ENCODE measurements at places on chromosomes 6 and 20.
A peak's percentile ranks its signal among the peaks of the same experiment; 100 is the strongest.

GRCh38 chr6:169935348-169935718 is 183.9 kb downstream of the ERMARD start:
- DNase-seq = no peak

- DNase-seq = no peak
Measured at GRCh38 chr6:167162591-167162990, 4.8 kb upstream of the GPR31 start.

DNA sequence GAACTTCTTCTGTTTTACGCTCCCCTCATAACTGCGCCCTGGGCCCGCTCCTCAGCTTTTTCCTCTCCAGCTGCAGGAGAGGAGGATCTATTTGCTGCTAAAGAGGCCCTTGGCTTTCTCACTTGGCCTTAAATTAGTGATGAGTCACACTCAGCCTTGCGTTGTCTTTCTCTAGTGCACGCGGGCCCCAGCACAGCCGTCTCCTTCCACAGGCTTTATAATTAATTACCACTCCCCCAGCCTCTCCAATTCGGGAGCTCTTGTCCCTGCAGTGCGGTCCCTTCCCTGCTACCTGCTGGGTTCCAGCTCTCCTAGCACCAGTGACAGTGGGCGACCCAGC is 25.2 kb downstream of the PACSIN1 start:
- no peak for DNase-seq

DNA sequence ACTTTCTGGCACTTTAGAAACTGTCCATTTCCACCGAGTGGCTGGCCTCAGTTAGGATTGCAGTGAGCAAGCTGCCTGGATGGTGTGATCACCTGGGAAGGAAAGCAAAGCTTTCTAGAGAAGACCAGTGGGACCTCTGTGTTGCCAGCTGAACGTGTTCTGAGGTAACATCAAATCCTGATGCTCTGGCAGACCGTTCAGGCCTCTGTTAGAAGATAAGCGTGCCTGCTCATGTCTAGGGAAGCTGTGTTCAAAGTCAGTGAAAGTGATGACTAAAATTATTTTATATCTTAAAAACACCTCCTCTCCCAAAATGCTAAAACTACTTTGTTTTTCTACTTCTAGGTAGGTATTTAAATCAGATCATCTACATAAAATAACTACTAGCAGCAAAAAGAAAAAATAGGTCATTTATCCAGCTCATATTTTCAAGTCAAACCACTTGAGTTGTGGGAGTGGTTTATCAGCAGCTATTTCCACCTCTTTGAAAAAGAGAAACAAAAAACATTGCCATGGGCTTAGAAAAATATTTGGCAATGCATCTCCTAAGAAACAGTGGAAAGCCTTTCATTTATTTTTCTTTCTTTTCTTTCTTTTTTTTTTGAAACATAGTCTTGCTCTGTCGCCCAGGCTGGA is 54.8 kb downstream of the CEP43 start:
- no peak for DNase-seq

GRCh38 chr6:5334341-5334740 is 73.0 kb downstream of the FARS2 start:
- DNase-seq = no peak

DNA sequence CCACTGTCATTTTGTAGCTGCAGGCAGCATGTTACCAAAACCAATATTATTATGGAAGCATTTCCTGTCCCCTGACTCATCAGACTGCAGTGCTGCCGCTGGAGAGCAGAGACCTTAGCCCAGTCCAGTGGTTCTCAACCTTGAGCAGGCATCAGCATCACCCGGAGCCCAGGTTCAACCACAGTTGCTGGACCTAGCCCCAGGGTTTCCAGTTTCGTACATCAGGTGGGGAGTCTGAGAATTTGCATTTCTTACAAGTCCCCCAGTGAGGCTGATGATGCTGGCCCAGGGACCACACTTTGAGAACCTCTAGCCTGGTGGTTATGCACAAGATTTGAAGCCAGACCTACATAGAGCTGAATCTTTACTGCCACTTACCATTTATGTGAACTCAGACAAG is 47.3 kb downstream of the LY86 start:
- no peak for DNase-seq

DNA sequence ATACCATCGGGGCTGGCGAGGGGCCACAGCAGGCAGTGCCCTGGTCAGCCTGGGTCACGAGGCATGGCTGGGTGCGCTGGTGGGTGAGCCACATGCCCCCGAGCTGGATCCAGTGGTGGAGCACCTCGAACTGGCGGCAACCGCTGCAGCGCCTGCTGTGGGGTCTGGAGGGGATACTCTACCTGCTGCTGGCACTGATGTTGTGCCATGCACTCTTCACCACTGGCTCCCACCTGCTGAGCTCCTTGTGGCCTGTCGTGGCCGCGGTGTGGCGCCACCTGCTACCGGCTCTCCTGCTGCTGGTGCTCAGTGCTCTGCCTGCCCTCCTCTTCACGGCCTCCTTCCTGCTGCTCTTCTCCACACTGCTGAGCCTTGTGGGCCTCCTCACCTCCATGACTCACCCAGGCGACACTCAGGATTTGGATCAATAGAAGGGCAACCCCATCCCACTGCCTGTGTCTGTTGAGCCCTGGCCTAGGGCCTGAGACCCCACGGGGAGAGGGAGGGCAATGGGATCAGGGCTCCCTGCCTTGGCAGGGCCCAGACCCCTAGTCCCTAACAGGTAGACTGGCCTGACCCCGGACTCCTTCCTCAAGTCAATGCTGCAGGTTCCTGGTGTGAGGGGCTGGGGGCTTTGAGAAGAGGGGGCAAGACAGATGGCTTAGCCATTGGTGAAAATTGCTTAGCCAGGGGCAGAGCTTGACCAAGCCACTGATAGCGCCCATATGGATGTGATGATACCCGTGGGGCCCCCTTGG is 598 bp downstream of the TMEM239 start:
- DNase-seq = no peak

GRCh38 chr20:35284992-35285805 is 627 bp upstream of the EIF6 start:
- no peak for DNase-seq

GRCh38 chr6:144467921-144468320 is 182.8 kb downstream of the UTRN start:
- DNase-seq = no peak

- peak; percentile 74 for DNase-seq
Measured at GRCh38 chr6:148367411-148368024, 24.9 kb downstream of the SASH1 start.

DNA sequence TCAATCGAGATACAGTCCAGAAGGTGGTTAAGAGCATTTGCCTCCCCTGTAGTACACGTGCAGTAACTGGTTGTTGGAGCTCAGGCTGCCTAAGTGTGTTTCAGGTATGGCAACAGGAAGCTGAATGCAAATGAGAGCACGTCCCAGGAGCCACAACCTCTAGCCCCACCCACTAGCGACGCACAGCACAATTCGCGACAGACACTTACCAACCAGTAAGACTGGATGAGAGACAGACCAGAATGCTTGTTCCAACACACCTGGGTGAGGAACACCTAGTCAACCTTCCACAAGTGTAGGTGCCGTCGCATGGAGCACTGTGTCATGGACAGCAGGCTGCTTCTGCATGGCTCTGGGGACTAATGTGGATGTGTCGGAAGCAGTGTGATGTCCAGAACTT is 7.2 kb upstream of the SERPINB1 start:
- peak; percentile 90 for DNase-seq

DNA sequence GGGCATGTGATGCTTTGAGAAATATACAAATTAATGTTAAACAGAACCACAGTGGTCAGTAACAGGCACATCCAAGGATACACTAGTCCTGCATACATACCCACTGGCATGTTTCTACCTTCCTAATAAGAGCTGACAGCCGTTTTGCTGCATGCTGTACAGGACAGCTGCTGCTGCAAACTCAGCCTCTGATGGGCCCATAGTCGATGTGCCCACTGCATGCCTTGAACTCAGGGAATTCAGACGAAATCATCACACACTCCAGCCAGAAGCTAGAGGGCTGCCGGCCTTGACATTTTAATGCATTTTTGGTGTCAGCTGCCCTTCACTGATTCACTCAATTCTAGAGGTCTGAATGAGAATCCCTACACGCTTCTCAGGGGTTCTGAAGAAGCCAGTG is 29.3 kb downstream of the FKBP1A start:
- DNase-seq = no peak

All from activated CD4-positive, alpha-beta T cell treated with anti-CD3 and anti-CD28 coated beads, Interleukin-2, amount 10 ng/mL, durations not matched to agents 24 days and 14 days (primary cell).